ENCODE measurements at places on chromosomes 1 and 21.

DNA sequence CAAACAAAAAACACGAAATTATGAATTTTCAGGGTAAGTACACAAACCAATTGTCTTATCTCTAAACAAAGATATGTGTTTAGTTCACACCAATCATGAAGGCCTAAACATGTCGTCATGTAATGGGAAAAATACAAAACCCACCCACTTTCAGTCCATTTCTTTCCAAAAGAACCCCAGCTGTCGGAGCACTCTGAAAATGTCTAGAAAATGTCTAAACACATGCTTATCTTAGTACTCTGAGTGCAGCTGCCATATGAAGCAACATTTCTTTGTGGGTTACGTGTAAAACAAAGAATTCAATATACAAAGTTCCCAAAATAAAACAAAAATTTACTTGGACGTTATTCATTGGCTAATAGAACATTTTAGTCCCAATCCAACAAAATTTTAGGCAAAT, 22.7 kb downstream of the SERBP1 start:
- no peak for DNase-seq

- DNase-seq: peak; percentile 10
Observed at GRCh38 chr1:174692313-174692712, 244.5 kb downstream of the GPR52 start.

DNA sequence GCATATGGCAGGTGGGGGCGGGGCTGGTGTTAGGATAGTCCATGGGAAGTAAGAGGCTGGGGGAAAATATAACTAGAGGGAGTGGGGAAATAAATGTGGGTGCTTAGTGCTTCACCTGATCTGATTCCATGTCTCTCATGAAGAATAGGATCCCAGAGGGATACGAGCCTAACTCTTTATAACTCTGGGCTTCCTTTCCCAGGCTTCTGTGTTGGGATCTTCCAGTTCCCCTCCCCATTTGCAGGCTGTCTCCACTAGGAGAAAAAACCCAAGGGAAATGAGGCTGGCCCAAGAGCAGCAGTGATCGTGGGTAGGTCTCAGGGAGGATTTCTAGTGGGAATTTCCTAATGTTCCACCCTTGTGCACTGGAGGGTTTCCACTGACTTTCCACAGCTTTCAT, 1.6 kb downstream of the KCNJ9 start:
- no peak for DNase-seq

DNA sequence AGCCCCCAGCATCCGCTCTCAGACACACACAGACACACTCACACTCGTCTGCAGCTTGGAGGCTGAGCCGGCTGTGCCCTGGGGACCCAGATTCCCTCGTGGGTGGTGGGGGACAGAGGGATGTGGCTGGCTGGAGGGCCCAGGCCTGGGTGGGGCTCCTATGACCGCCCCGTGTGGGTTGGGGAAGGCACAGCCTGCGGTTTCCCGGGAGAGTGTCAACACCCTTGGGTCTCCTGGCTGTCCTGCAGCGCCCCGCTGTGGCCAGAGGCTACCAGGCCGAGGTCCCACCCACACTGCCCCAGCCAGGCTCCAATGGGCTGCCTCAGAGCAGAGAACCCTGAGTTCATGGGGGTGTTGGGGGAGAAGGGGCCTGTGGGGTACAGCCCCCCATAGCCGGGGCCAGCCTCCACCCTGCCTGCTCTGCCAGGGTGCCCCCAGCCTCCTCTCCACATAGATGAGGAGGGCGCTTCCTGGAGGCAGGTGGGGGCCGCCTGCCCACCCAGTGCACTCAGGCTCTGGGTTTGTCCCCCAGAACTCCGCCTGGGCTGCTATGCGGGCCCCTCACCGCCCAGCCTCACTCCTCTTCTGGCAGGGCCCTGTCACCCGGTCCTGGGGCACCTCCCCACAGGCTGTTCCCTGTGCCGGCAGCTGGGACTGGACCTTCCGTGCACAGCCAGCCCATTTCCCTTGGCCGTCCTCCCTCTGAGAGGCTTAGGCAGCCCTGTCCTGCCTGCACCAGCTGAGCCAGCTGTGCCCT, at the start of gene TTC34:
TSS of gene TTC34 (minus strand) at position 159 of the 757 bp plus-strand sequence. CDS start 866 bp downstream, outside the sequence.
- peak; percentile 88 for DNase-seq

GRCh38 chr21:37149411-37149810, 76.4 kb downstream of the TTC3 start:
- DNase-seq: no peak

- DNase-seq: no peak
Observed at GRCh38 chr1:51666478-51666877, 49.6 kb downstream of the OSBPL9 start.

- peak; percentile 25 for DNase-seq
Observed at GRCh38 chr21:32994305-32994704, 31.4 kb upstream of the OLIG2 start.

GRCh38 chr1:177741476-177741875, 228.4 kb downstream of the SEC16B start:
- no peak for DNase-seq

DNA sequence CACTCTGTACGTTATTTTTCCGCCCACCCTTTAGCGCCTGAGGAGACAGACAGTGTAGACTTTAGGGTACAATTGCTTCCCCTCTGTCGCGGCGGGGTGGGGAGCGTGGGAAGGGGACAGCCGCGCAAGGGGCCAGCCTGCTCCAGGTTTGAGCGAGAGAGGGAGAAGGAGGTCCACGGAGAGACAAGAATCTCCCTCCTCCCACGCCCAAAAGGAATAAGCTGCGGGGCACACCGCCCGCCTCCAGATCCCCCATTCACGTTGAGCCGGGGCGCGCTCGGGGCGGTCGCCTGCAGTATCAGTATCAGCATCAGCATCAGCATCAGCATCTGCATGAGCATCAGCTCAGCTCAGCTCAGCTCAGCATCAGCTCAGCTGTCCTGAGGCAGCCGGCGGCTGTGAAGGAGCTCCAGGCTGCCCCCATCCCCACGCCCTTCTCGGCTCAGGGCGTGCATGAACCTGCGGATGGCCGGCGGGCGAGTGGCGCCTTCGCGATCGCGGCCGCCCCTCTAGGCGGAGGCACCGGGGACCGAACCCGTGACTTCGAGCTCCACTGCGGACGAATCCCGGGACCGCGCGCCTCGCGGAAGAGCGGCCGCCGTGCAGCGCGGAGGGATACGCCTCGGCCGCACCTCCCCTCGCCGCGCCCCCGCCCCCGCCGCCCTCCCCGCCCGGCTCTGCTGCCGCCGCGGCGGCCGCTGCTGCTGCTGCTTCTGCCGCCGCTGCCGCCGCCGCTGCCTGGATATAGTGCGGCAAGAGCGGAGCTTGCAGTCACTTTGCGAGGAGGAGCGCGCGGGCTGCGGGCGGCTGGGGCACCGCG, at the start of gene NCAM2:
TSS of gene NCAM2 (plus strand) at position 774 of the 820 bp plus-strand sequence.
- DNase-seq: peak; percentile 70

GRCh38 chr1:214469290-214469689, 82.1 kb downstream of the PTPN14 start:
- DNase-seq: no peak

DNA sequence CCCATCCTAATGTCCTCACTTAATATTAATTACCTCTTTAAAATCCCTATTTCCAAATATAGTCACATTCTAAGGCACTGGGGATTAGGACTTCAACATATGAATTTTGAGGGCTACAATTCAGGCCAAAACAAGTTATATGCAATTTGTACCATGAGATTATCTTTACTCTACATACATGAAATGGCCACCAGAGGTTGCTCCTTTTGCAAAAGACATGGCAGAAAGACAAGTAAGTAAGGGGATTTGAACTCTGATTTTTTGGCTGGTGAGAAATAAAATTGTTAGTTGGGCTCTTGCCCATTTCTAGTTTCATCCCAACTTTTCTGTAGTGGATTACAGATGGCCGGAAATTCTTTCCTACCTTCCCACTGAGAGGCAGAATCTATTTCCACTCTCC, 4.8 kb upstream of the ALG6 start:
- no peak for DNase-seq

DNA sequence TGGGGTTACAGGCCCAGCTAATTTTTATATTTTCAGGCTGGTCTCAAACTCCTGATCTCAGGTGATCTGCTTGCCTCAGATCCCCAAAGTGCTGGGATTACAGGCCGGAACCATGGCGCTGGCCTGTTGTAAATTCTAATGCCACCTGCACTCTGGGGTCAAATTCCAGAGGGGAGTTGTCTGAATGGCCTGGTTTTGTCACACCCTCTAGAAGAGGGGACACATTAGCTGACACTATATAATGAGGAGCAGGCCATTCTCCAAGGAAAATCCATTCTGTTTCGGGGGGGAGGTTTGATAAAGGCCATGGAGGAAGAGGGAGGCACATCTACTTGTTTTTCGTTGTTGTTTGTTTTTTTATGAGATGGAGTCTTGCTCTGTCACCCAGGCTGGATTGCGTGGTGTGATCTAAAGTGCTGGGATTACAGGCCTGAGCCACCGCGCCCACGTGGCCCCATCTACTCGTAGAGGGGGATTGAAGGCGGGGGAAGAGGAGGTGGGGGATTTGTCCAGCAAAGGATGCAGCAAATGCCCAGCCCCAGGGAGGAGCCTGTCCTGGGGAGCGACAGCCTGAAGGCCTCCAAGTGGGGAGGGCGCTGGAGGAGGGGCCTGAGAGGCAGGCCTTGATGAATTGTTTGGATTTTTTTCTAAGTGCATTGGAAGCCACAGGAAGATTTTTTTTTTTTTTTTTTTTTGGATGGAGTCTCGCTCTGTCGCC, 78.4 kb upstream of the SLC45A1 start:
- no peak for DNase-seq

- no peak for DNase-seq
Observed at GRCh38 chr1:225921734-225922709, 2.0 kb downstream of the PYCR2 start.

GRCh38 chr1:153032677-153033308, 1.8 kb downstream of the SPRR1B start:
- peak; percentile 7 for DNase-seq

DNA sequence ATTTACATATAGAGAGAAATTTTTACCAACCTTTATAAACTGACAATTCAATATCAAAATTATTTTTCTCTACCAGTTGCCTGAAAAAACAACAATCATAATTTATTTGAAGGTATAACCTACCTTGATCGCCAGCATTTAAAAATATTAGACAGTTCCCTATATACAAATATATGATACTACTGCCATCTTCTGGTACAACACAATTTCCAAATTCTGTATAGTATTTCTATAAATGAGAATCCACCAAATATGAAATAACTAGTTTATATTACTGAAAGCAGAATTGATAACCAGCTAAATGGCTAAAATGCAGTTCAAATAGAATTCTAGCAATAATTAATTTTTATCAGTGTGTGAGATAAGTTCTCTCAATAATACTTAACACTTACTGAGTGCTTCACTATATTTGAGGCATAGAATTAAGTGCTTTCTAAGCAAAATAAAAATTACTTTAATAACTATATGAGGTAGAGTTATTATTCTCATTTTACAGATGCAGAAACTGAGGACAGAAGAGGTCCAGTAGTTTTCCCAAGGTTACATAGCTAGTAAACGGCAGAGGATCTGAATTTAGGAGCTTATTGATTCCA, 75.6 kb downstream of the PIGK start:
- no peak for DNase-seq

GRCh38 chr1:207755846-207756693, 4.2 kb downstream of the CD46 start:
- no peak for DNase-seq

DNA sequence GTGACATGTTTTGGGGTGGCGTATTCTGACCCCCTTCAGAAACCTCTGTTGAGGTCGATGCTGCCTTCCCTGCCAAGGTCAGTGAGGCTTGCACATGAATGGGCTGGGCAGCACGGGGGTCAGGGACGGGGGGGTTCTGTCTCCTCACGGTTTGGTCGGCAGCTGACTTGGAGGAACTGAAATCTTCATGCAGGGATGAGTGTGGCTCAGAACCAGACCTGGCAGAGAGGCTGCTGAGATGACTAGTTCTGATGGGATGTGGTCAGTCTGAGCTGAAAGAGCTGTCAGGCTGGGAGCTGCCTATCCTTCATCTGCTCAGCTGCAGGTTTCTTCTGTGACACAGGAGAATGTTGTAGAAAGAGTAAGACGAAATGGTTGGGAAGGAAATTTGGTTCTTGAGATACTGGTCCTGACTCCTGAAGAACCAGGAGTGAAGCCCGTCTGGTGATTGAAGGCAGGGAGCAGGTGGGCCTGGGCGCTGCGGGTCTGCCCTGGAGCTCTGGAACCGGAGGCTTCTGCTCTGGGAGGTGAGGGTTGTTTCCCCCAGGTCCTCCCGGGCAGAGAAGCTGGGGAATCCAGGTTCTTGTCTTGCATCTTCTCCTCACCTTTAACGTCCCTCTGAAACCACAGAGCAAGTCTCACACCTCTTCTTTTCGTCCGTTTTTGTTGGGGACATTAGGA, 3.3 kb downstream of the SLX9 start:
- no peak for DNase-seq

DNA sequence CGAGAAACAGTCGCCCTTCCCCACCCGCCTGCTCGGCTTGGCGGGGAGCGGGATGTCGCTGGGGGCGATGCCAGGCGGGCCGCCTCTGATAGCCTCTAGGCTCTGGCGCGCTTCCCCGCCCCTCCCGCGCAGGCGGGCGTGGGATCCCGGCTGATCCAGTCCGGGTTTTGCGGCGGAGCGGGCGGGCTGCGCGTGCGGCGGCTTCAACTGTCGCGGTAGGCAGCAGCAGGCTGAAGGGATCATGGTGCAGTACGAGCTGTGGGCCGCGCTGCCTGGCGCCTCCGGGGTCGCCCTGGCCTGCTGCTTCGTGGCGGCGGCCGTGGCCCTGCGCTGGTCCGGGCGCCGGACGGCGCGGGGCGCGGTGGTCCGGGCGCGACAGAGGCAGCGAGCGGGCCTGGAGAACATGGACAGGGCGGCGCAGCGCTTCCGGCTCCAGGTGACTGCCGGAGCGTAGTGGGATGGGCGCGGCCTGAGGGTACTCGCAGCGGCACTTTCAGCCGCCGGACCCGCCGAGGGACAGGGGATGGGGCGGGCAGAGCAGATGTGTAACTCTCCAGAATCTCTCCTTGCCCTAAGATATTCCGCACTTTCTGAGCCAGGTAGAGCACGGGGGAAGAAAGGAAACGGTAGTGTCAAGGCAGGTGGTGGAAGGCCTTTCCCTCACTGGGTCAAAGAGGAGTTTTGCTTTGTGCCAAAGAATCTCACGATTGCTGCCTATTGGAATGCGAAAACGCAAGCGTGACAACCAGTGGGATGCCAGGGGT, at the start of gene FAAH:
TSS of gene FAAH (plus strand) at position 210 of the 764 bp plus-strand sequence. CDS start at position 242, 32 bp downstream.
- no peak for DNase-seq

GRCh38 chr1:27773826-27774445, 917 bp downstream of the STX12 start:
- DNase-seq: no peak

GRCh38 chr1:24015221-24016210, 35.4 kb upstream of the SRSF10 start:
- peak; percentile 3 for DNase-seq

DNA sequence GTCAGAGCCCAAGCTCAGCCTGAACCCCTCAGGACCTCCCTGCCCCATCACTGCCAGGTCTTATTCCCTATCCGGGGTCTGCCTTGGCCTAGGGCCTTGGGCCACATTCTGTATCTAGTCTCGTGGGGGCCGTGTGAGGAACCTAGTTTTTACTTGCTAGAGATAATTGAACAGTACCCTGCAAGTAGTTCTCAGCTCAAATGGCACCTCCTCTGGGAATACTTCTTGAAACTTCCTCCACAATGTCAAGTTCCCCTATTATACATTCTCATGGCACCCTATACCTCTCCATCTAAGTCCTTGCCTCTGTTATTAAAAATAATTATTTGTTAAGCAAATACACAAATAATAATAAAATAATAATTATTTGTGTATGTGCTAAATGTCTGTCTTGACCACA, 32.9 kb upstream of the CSF1 start:
- DNase-seq: no peak

GRCh38 chr1:179263121-179263520, 30.5 kb upstream of the SOAT1 start:
- no peak for DNase-seq

Data from K562 (cell line).